ENCODE measurements at places on chromosomes 12 and 14.

DNA sequence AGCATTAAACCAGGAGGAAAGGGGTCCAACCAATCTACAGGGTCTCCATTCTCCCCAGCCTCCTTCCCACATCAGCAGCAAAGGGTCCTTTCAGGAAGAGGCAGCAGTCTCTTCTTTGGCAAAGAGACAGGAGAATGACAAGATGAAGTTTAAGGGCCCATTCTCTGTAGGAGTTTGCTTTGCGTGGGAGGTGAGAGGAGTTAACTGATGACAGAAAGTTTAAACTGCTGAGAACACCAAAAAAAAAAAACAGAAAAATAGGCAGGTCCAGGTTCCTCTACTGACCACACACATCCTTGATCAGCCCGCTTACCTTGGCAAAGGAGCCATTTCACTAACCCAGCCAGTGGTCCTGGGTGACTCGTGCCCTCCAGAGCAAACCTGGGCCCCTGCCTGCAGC lies 5.7 kb downstream of the SLC6A13 start:
- DNase-seq: no peak

GRCh38 chr12:28089338-28089737 lies 100.9 kb upstream of the CCDC91 start:
- no peak for DNase-seq

DNA sequence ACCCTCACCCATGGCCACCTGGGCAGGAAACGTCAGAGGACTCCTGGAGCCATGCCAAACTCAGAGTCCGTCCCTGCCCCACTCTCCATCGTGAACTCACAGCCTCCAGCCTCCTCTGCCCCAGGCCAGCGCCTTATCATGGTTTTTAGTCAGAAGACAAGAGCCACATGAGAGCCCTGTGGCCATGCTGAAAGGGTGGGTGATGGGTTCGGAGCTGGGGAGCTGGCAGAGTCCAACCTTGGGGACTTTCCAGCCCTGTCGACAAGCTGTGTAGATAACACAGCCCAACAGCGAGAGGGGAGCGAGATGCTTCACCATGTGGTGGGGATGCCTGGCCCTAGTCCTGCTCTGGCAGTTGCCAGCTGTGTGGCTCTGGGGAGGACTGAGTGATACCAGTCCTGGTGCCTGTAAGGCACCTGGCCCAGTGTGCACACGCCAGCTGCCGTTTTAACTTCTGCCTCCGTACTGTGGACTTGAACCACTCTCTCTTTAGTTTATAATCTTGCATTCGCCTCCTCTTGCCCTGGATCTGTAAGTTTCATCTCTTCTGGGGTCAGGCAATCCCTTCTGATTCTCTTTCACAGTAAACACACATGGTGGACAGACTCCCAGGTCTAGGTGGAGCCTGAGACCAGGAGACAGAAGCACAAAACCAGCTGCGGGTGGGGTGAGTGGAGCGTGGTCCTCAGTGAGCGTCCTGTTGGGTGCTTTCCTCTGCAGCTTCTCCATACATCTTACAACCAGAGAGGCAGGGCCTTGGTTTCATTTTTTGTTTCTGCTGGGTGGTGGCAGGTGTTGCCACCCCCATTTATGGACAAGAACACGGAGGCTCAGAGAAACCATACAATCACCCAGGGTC lies 55.3 kb downstream of the RIN3 start:
- no peak for DNase-seq

DNA sequence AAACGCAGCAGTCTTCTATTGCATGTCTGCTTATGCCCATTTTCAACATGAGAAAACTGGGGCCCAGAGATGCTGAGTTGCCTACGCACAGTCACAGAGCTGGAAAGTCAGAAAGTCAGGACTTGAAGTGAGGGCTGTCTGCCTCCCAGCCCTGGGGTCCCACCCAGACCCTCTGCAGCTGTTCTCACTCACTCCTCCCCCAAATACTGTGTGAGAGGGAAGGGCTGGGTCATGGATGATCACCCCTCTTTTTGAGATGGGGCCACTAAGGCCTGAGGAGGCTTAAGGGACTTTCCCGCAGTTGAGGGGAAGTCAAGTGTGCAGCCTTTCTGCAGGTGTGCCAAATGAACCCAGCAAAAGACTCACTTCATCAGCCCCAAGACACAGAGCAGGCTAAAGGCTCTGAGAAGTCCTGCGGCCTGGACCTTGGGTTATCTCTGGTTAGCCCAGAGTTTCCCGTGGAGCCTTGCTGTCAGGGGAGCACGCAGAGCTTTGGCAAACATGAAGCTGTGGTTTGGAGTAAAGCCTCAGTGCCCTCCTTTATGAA lies 18.7 kb downstream of the DTX1 start:
- no peak for DNase-seq

- DNase-seq: peak; percentile 14
Measured at GRCh38 chr12:116441292-116441691, 117.9 kb upstream of the MAP1LC3B2 start.

DNA sequence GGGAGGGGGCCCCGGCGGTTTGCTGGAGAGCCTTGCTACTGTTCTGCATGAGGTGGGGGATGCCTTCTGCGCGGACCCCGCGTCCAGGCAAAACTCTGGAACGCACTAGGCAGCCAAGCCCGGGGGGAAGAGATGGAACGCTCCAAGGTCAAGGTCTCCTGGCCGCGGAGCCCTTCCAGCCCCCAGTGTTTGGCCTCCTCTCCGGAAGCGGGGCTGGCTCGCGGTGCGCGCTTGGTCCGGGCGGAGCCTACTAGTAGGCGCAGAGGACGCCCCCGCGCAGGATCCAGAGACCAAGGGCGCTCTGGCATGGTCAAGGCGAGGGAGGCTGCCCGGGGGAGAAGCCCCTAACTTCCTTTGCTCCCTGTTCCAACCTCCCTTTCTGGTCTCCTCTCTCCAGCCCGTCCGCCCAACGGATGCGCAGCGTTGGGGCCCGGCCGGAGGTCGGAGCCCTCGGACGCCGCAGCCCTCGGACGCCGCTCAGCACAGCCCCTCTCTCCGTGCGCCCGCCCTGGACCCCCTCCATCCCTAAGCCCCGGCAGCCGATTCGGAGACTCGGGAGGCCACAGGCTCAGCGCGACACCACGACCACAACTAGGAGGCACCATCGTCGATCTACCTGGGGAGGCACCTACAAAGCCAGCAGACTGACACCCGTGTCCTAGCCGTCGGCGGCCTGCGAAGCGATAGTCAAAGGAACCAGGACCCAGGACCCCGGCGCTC lies 669 bp upstream of the KCNK13 start:
- DNase-seq: no peak

- DNase-seq: no peak
Measured at GRCh38 chr14:68777644-68778043, 15.2 kb downstream of the ZFP36L1 start.

All from globus pallidus (tissue), 1 donor.